NCI-H2171 (cell line): ENCODE measurements at places on chromosomes 7 and 10.

DNA sequence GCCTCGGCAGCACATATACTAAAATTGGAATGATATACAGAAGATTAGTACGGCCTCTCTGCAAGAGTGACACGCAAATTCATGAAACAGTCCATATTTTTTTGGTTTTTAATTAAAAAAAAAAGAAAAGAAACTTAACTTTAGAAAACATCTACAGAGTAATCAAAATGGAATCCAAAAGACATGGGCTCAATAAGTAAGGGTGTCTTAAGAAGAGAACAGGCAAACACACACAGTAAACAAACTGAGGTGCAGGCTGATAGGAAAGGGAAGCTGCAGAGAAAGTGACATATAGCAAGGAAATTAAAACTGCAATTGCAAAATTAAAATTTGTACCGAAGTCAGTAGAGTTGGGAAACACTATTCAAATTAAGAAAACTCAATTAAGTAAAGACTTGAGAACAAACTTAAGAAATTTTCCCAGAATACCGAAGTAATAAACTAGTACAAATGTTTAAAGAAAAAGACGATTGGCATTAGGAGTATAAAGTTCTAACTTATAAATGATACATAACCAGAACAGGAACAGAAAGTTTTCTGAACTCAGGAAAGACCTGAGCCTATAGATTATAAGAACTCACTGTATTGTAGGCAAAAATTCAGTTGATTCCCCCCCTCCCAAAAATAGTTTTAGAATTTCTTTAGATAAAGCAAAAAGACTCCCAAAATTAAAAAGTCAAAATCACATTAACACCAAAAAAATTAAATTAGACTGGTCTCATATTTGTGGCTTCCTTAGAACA lies 16.3 kb downstream of the MTPN start:
- DNase-seq = no peak

DNA sequence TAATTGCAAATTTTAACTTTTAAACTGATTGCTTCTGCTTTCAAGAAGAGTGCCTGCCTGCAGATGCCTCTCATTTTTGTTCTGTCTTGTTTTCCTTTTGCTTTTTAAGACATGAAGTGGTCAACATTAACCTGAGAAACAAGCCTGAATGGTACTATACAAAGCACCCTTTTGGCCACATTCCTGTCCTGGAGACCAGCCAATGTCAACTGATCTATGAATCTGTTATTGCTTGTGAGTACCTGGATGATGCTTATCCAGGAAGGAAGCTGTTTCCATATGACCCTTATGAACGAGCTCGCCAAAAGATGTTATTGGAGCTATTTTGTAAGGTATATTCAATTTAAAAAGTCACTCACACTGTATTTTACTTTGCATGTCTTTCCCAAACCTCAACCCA lies 8.8 kb downstream of the GSTO2 start:
- no peak for DNase-seq

- no peak for DNase-seq
Measured at GRCh38 chr7:130632111-130632510, 36.4 kb downstream of the COPG2 start.

DNA sequence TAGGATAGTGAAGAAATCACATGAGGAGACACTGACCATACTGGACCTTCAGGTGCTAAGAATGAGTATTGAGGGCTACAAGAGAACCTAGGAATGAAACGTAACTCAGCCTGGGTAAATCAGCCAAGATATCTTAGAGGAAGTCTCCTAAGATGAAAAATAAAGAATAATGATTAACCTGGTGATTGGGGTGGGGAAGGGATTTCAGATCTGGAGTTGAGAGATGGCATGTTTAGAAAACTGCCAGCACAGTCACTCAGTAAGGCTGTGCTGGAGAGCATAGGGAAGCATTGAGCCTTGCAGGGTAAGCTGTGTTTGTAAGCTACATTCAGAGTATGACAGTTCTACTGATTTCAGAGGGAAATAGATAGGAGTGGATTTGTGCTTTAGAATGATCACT lies 1.9 kb upstream of the MALRD1 start:
- no peak for DNase-seq

DNA sequence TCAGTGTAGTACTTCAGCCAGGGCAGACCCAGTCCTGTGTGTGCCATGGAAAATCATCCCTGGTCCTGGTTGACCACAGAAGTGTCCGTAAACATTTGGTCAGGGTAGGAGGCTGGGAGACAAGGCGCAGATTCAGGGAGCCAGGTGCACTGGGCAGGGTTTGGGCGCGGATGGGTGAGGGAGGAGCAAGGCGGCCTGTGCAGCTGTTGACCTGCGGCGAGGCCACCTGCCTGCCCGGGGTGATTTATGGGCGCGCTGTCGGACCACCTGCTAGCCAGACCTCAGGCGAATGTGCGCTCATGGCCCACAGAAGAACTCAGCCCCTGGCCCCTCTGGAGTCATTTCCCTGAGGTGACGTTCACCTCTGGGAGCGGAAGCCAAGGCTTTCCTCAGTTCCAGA lies 6.6 kb downstream of the SFRP5 start:
- DNase-seq = no peak

DNA sequence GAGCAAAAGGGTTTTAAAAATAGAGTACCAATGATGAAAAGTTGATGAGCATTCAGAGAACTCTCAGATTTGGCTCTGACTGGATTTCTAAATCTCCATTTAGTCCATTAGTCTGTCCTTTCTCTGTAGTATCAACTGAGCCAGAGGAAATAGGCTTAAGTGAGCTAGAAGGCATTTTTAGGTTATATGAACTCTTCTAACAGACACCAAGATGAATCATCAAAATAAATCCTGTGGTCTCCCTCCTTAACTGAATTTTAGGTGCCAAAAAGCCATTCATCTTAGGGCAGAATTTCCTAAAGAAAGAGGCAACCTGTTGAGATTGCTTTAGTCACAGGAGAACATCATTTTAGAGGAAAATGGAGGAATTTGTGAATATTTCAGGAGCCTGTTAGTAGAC lies 305.1 kb downstream of the AUTS2 start:
- DNase-seq = no peak

DNA sequence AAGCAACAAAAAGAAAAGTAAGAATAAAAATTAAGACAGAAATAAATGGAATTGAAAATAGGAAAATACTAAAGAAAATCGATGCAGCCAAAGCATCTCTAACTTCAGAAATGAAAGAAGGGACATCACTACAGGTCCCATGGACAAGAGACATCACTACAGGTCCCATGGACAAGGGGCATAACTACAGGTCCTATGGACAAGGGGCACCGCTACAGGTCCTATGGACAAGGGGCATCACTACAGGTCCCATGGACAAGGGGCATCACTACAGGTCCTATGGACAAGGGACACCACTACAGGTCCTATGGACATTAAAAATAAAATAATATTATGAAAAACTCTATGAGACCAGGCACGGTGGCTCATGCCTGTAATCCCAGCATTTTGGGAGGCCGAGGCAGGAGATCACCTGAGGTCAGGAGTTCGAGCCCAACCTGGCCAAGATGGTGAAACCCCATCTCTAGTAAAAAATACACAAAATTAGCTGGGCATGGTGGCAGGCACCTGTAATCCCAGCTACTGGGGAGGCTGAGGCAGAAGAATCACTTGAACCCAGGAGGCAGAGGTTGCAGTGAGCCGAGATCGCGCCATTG lies 101.0 kb upstream of the DNAAF5 start:
- no peak for DNase-seq

DNA sequence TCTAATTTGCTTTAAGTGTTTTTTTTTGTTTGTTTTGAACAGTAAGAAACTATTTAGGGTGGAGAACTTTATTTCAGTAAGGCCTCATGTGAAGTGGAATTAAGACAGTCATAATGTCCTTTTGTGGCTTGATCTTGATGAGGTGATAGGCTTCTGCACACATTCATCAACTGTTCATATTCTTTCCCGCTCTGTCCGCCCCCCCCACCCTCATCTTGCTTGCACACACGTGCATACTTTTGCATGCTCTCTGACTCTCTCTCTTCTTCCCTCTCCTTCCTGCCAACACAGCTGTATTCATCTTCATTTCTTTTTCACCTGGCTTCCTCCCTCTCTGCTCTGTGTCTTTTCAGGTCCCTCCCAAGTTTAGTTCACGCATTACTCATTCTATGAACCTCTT lies 429.6 kb downstream of the AUTS2 start:
- DNase-seq = no peak

DNA sequence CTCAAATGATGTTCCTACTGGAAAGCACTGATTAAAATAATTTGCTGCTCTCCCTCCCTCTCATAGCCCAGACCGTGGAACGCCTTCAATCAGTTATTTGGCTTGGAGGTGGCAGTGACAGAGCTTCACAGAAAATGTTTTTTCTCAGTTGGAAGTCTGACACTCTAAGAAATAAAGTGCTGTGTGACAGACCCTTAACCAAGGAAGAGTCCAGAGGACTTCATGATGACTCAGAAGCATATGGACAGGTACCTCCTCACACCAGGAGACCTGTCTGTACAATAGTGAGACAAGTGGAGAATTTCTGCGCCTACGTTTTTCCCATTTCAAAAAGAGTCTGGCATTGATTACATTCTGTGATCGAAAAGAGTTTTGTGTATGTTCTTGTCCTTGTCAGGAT lies 295.5 kb downstream of the DOCK4 start:
- DNase-seq = no peak
